Body of pancreas (tissue), 4 donors: ENCODE measurements at places on chromosomes 4 and X. TPM values are rescaled to one million over a fixed set of nuclear protein-coding genes. Genes with fewer than 3 reads are reported as not detected.

The NSDHL gene
- total RNA-seq = 3.4 TPM

The WDR17 gene
- 6.3 TPM for total RNA-seq

GRCh38 chr4:159447296-159447695, 344.4 kb downstream of the RAPGEF2 start:
- no peak for DNase-seq

DNA sequence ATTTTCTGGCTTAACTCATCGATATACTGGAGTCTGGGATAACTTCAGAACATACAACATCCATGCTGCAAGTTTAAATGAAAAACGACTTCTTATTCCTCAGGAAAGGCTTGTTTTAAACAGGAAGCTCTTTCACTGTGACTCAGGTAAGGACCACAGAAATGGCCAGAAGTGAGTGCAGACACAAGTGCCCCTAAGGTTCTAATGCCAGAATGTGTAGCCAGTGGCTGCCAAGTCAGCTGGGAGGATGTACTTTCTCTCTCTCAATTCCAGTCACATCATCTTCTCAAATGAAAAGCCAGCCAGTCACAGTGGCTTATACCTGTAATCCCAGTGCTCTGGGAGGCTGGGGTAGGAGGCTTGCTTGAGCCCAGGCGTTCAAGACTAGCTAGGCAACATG, 144.6 kb downstream of the SH3KBP1 start:
- DNase-seq = no peak

- no peak for DNase-seq
Observed at GRCh38 chr4:22071749-22072148, 123.2 kb upstream of the KCNIP4 start.

- no peak for DNase-seq
Observed at GRCh38 chr4:172344308-172344938, 531.2 kb downstream of the GALNTL6 start.

DNA sequence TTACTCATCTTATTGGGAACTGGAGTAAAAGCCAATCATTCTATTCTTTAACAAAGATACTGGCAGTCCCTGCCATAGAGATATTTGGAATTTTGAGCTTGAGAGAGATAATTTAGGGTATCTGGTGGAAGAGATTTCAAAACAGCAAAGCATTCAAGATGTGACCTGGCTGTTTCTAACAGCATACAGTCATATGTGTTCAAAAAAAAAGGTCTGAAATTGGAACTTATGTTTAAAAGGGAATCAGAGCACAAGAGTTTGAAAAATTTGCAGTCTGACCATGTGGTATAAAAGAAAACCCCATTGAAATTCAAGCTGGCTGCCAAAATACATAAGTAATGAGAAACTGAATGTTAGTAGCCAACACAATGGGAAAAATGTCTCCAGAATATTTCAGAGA, 42.2 kb downstream of the UGT2B10 start:
- no peak for DNase-seq

DNA sequence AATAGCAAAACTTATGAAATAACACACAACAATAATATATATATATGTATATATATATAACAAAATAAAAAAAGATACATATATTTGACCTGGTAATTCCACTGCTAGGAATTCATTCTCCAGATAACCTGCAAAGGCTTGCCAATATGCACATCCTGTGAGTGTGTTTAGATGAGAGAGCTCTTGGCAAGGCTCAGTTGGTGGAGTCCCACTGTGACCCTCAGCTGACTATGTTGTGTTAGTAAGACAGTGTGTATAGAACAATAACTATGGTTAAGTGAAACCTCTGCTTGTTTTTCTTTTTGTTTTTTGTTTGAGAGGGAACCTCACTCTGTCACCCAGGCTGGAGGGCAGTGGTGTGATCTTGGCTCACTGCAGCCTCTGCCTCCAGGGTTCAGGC, 39.5 kb upstream of the RBMX start:
- no peak for DNase-seq

GRCh38 chr4:30855232-30855631, 135.1 kb downstream of the PCDH7 start:
- no peak for DNase-seq

GRCh38 chrX:23344238-23344903, 9.7 kb downstream of the PTCHD1 start:
- DNase-seq = no peak

DNA sequence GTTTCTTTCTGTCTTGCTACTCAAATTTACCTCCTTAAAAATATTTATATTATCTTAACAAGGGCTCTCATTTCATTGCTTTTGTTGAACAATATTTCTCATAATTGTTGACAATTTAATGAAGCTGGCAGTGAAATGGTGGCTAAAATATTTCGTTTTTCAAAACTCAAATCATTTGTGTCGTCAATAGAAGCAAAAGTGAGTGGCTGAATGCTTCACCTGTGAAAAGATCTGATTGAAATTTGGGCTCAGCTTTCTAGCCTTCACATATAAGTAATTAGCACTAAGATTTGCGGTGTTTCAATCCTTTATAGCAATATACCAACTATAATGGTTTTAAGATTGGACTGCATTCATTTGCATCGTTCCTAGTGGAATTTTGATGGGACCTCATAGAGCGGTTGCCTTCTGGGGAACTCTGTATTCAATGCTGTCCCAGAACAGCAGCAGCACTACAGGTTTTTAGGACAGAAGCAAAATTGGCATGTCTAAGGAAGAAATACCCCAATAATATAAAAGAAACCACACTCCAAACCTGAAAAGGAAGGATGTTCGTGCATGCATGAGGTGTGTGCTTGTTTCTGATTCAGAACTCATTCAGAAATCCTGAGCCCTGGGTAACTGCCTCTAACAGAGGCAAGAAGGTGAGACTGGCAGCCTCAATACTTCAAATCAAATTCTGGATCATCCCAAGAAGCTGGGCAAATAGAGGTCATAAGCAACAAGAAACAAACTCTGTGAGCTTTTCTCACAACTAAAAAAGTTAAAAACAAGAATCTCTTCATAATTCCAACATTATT, 2.5 kb downstream of the CXCL1 start:
- DNase-seq = no peak
